Activated CD8-positive, alpha-beta memory T cell treated with anti-CD3 and anti-CD28 coated beads for 36 hours (primary cell): ENCODE measurements at places on chromosomes 3 and 15. TPM values are rescaled to one million over a fixed set of nuclear protein-coding genes. Genes with fewer than 3 reads are reported as not detected.

Gene CADM2
- total RNA-seq, result 0.53 TPM

Gene CCRL2
- 3.0 TPM for total RNA-seq

Gene PARL
- 96.3 TPM for total RNA-seq

Gene LMAN1L
- total RNA-seq, result not detected

Gene ANKRD63
- 0.17 TPM for total RNA-seq
